ENCODE measurements at places on chromosomes 16 and 17.

DNA sequence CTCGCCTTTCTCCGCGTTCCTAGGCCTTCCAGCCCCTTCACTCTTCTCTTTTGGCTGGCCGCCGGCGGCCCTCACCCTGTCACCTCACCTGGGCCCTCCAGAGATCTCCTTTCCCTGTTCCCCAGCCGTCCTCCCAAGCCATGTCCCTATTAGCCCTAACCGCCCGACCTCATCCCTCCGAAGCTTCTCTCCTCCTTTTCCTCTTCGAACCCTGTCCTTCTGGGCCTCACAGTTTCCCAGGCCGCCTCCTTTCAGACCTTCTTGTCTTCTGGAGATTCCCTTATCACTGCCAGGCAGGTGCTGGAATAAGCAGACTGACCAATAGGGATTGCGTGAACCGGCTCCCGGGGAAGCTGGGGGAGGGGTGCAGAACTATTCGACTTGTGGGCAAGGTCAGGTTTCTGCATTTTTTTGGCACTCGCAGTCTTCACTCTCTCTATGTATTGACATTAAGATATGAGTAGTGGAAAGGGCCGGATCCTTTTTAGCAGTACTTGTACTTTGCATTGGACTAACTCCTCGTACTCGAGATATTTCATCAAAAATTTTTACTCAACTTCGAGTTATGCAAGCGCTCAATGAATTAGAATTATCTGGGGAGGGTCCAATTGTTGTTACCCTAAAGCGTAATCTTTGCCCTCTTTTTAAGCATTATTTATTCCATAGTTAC lies 690 bp downstream of the RHOT1 start:
- DNase-seq, result no peak

GRCh38 chr17:29933379-29933778 lies 3.4 kb upstream of the SSH2 start:
- DNase-seq, result no peak

- DNase-seq, result no peak
Observed at GRCh38 chr17:17590141-17590751, 1.3 kb downstream of the PEMT start.

- no peak for DNase-seq
Observed at GRCh38 chr17:19755821-19756510, 7.9 kb upstream of the ALDH3A1 start.

- no peak for DNase-seq
Observed at GRCh38 chr17:55215711-55216110, 49.0 kb upstream of the HLF start.

DNA sequence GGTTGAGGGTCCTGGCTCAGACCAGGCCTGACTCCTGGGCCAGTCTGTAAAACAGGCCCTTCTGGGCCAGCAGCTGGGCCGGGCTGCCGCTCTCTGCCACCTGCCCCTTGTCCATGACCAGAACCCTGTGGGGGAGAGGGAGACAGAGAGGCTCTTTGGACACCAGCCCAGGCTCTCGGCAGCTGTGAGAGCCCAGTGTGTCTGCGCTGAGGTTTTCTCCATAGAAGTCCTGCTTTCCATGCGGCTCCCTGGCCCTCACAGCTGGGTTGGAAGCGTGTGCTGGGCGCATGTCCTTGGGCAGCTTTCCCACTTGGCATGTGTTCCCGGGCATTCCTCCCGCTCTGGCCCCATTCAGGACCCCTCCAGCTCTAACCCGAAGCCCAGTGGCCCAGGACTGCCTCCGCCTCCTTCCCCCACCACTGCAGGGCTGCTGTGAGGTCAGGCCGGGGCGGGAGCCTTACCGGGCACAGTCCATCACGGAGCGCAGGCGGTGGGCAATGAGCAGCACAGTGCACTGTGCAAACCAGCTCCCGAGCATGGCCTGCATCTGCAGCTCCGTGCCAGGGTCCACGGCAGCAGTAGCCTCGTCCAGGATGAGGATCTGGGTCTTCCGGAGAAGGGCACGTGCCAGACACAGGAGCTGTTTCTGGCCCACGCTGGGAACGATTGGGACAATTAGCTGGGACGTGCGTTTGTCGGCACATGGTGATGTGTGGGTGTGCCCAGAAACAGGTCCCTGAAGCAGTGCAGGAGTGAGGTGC lies 73.0 kb downstream of the ABCC6 start:
- DNase-seq, result no peak

GRCh38 chr17:32488177-32488542 lies 1.4 kb downstream of the CDK5R1 start:
- DNase-seq, result no peak

DNA sequence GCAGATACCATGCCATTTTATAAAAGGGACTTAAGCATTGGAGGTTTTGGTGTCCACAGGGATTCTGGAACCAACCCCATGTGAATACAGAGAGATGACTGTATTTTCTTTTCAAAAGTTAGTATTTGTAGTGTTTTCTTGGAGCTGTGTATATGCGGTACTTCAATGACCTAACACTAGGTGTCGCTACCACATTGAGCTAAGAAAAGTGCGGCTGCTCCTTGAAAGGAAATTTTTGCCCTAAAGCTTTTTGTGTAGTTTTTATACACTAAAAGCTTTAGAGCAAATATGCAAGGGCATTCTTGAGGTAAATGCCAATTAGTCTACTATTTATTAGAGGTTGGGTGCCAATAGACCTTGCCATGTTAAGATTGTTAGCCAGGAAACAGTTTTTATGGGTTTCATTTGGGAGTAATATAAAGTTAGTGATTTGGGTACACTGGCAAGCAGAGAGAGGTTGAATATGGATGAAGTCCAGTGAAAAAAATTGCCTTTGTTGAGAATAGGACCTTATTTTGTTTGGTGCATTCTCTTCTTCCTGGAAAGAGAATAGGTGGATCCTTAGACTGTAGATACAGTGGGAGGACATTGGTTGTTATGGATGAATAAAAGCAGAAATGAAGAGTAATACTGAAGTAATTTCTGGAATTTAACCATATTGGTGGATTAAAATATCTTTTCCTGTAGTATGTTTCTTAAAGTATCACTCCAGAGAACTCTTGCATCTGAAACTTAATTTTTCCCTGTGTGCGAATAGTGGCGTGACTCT lies 43.3 kb downstream of the BCAS3 start:
- DNase-seq, result no peak

DNA sequence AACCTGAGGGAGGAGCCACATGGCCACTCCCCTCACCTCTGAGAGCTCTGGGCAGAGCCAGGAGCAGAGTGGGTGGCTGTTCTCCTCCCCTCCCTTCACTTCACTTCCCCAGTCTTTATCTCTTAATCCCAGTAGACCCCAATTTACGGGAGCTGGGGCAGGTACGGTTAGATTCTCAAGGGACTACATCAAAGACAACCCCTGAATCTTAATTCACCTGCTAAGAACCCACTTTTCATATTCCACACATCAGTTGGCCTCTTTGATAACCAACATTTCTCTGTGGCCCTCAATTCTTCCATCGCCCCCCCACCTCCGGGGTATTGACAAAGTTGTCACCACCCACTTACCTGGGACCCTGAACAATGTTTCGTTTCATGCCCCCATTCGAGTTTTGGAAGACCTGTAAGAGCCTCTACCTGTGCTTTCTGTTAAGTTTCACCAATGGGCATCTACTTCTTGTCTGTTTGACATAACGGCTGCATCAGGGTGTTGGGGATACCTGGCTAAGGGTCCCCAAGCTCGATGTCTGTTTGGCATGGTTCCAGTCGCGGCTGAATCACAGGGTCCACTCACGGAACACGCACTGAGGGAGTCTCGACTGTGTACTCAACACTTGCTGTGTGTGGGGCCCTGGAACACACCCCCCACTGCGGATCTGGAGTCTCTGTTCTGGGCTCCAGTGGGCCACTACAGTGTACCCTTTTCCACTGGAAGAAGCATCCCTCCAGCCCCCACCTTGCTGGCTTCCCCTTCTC lies 27.8 kb downstream of the SLC38A8 start:
- DNase-seq, result no peak

DNA sequence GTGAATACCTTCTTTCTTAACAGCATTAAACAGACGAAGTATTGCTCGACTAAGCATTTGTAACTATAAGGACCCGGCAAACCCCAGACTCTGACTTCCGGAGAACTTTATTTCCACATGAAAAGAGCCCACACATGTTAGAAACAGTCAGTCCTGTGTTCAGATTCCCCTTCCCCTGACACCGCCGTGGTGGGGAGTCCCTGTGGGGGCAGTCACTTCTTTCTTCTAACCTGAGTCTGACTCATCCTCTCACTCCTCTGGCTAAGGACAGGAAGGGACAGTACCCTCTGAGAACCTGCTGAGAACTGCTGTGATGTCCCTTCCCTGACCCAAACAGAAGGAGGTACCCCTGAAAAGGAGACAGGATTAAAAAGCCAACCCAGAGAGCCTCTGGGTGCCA lies 165.1 kb downstream of the XYLT1 start:
- no peak for DNase-seq

- DNase-seq, result no peak
Observed at GRCh38 chr16:1335996-1336395, 2.6 kb downstream of the BAIAP3 start.

DNA sequence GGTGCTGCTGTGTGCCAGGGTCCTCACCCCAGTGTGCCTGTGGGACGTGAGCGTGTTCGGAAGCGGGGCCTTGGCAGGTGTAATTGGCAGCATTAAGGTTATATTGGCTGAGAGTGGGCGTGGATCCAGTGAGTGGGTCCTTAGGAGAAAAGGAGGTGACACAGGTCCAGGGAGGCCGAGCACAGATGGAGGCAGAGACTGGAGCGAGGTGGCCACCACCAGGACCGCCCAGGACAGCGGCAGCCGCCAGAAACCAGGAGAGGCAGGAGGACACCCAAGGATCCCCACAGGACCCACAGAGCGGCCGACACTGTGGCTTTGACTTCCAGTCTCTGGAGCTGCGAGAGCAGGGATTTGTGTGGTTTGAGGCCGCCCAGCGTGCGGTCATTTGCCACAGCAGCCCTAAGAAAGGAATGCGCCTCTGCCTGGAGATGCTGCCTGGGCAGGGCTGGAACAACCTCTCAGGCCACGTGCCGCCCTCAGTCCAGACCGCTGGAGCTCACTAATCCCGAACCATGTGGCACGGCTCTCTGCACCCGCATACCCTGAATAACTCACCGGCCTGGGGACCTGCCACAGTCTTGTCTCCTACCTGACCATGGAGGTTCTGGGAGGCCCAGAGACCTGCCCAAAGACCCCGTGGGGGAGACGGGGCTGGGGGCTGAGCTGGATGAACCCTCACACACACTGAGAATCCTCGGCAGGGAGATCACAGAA lies 45.4 kb downstream of the SOX8 start:
- no peak for DNase-seq

GRCh38 chr16:69476920-69477443 lies 52.6 kb downstream of the CYB5B start:
- no peak for DNase-seq

- no peak for DNase-seq
Observed at GRCh38 chr16:6483469-6484033, 849.1 kb upstream of the RBFOX1 start.

DNA sequence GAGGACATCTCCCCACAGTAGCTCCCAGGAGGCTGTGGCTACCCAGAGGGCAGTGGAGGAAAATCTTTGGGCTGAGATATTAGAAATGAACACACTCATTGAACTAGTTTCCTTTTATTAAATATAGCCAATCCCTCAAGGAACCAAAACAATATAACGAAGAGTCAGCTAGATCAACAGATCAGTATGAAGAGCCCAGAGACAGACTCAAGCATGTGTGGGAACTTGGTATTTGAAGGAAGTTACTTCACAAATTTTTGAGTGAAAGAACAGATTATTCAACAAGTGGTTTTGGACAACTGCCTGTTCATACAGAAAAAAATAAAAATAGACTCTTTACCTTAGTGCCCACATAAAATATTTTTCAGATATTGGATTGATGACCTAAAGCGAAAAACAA lies 183.6 kb upstream of the PMFBP1 start:
- no peak for DNase-seq

GRCh38 chr16:2473999-2474876 lies 689 bp upstream of the TBC1D24 start:
- DNase-seq, result peak; percentile 26

DNA sequence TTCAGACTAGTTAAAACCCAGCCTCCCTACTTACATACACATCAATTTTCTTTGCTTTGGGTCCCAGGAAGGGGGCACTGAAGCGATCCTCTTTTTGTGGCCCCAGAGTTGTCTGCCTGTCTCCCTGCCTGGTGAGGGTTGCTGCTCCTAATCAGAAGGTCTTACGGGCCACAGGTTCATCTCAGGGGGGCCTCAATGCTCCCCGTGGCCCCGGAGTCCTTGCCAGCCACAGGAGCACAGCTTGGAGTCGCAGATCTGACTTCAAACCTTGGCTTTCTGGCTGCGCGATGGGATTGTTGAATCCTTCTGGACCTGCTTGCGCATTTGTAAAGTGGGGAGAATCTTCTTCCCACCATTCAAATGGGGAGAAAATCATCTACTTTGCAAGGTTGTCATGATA lies 44.8 kb upstream of the MYH10 start:
- DNase-seq, result no peak

GRCh38 chr17:47855737-47856136 lies 4.8 kb upstream of the SP6 start:
- no peak for DNase-seq

DNA sequence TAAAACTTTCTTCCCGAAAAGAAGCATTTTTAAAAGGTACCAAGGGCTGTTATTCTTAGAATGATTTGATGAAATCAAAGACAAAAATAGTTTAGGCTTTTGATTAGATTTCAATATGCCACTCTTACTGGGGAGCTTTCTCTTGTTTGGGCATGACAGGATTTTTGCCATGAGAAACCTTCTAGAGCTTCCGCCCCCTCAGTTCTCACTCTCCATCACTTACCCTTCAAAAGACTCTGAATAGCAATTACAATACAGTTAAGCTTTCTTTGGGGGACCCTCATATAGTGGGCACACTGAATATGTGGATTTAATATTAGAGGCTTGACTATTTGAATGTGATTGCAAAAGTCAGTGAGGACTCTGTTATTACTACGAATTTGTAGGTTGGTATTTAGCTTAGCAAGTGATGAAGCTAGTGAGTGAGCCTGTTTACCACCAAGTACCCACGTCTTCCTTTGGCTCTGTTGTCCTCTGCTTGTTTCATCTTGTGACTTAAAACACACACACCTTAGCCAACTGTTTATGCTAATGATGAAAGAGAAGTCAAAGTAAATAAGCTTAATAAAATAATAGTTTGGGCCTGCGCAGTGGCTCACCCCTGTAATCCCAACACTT lies 158.7 kb upstream of the TBX2 start:
- DNase-seq, result no peak

DNA sequence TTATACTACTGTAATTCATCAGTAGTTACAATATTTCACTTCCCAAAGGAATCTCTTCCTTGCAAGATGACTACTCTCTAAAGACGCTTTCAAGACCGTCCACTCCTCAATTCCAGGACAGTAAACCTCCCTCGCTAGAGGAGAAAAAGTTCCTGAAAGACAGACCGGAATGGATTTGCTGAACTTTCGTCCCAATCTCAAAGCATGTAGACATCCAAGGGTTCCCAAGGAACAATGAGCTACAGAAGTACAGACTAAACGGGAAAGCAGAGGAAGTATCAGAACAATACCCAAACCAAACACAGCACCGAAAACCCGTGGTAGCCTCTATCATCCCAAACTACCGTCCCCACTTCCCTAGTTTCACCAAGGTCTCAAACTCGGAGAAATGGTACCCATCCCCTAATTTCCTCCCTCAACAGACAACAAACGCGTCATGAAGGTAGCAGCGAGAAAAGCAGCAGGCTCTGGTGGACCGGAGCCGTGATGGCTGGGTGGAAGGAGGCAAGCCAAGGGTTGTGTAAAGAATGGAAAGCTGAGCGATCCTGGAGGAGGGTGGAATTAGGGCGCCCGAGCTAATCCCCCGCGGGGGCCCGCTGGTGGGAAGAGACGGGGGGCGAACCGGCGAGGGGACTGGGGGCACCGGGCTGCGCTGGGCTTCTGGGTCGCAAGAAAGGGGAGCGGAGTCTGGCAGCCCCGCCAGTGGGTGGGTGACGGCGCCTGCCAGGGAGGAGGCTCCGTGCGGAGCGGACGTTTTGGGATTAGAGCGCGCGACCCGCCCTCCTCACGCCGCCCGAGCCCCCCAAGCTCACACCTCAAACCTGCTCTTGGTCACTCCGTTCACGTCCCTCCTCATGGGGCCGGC lies 647 bp downstream of the FBXL20 start:
- no peak for DNase-seq

Measured in activated T-helper 1 cell treated with anti-CD3 and anti-CD28 coated beads, Interleukin-2, amount 50 U/mL, for 16 hours (primary cell).